ENCODE measurements at places on chromosomes 2 and 18.

- DNase-seq: no peak
These were observed 50.1 kb upstream of the GAREM1 start for GRCh38 chr18:32520771-32521170.

- DNase-seq: no peak
These were observed 54.1 kb downstream of the ASXL2 start for GRCh38 chr2:25824216-25824615.

DNA sequence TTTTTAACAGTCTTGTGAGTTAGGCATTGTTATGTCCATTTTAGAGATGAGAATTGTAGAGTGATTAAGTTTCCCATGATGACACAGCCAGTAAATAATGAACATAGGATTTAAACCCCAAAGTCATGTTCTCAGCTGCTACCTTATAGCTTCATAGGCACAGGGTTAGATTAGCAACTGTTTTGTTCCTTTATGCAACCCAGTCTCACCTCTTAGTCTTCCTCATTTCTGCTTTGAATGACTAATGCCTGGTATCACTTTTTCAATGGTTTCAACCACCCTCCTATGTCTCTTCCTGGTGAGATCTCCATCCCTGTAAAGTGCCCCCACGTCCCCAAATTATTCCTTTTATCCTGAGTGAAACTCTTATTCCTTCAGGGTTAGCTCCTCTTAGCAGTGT is 44.3 kb downstream of the MFSD6 start:
- DNase-seq: no peak

DNA sequence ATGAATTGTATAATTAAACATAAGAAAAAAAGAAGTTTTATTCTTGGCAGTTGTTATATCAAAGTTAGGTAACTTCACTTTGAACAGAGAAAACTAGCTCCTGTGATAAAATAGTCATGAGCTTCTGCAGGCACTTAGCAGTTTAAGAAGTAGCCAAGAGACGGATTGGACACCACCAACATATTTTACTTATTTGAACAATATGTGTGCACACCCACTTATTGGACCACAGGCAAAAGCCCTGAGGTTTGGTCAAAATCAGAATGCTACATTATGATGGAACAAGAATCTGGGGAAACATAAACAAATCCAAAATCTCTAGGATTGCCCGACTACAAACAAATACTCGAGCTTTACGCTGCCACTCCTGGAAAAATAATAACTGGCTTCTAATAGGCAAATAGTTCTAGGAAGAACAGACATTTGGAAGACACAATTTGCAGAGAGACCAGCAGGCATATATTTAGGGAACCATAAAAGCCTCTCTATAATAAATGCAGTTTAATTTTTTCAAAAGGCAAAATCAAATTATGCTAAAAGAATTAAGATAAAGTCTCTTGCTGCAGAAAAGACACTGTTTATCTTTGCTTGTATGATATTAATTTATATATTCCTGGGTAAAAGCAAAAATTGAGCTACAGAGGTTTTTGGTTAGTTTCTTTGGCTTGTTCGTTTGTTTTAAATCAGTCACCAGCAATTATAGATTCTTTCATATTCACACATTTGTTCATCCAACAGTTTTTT is 117.9 kb downstream of the CDC42EP3 start:
- DNase-seq: no peak

DNA sequence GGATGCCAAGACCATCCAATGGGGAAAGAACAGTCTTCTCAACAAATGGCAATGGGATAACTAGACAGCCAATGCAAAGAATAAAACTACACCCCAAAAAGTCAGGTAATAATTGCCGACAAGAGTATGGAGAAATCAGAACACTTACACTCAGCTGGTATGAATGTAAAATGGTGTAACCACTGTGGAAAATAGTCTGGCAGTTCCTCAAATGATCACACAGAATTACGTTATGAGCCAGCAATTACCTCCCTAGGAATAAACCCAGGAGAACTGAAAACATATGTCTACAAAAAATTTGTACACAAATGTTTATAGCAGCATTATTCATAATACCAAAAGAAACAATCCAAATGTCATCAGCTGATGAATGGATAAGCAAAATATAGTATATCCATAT is 8.8 kb downstream of the IWS1 start:
- no peak for DNase-seq

DNA sequence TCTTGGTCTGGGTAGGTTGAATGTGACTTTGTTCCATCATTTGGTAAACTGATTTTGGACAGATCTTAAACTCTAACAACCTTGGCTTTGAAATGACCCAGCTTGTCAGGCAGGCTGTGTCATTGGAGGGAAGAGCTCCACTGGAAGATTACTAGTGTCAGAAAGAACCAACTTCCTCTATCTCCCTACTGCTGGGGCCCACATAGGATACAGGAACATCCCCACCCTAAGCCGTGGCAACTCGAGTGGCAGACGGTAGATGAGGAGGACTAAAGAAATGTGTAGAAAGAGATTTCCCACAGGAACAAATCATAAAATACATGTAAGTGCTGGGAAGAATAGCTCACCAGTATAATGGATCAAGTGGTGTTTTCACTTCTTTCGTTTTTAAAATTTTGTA is 4.3 kb upstream of the G6PC2 start:
- DNase-seq: no peak

- DNase-seq: no peak
These were observed 69.2 kb downstream of the SS18 start for GRCh38 chr18:26021061-26021754.

GRCh38 chr2:238484522-238485452 is 58.1 kb downstream of the ASB1 start:
- DNase-seq: no peak

DNA sequence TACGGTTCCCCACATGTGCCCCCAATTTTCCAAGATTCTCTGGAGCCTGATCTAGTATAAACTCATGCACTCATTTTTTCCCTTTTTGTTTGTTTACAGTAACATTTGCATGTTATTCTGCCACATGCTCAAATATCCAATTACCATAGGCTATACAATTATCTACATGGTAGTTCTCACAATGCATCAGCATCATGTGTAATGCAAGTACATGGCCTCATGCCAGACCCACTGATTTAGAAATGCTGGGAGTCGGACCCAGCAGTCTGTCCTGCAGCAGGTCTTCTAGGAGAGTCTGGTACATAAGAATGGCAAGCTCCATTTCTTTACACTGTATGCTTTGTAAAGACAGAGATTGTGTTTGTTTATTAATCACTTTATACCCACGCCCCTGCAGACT is 107.7 kb downstream of the CBLN2 start:
- no peak for DNase-seq

GRCh38 chr2:21165350-21165749 is 41.6 kb downstream of the TDRD15 start:
- no peak for DNase-seq

DNA sequence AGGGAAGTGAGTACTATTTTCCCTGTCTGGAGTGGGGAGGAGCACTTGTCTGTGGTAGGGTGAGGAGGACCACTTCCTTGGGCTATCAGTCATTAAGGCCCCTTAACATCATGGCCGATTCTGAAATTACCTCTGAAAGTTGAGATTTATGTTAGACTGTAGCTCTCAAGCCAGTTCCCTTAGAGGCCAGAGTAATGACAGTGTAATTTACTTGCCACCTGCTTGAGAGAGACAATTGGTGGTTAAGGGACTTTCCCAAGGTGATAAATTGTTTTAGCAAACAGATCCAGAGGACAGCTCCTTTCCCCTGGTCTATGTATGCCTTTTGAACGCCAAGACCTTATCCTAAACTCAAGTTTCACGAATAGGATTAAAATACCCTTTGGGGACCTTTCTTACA is 56.1 kb downstream of the NEDD4L start:
- no peak for DNase-seq

DNA sequence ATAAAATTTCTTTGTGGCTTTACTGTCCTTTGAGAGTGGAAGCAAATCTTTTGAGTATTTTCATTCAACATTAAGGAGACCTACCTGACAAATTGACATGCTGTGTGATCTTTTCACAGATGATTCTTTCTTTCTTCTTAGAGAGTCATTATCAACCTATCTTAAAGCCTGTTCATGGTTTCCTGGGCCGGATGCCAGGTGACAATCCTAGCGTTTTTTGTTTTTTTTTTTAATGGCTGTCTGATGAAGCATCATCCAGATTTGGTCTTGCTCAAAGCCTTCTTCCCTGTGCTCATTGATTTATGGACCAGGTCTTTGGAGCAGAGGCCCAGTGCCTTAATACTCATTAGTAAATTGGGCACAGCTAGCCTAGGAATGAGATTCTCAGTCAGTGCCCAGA is 9.8 kb upstream of the MGAT5 start:
- DNase-seq: no peak

- no peak for DNase-seq
These were observed 21.7 kb upstream of the GRP start for GRCh38 chr18:59198215-59198614.

- no peak for DNase-seq
These were observed 50.9 kb upstream of the GPD2 start for GRCh38 chr2:156385242-156385641.
